Neural crest cell (in vitro differentiated cells): ENCODE measurements at places on chromosomes 2 and 18. TPM values are rescaled to one million over a fixed set of nuclear protein-coding genes. Genes with fewer than 3 reads are reported as not detected.

The CRYGC gene
- not detected in 2 replicates for total RNA-seq

The TEX44 gene
- total RNA-seq, result not detected in 2 replicates

DNA sequence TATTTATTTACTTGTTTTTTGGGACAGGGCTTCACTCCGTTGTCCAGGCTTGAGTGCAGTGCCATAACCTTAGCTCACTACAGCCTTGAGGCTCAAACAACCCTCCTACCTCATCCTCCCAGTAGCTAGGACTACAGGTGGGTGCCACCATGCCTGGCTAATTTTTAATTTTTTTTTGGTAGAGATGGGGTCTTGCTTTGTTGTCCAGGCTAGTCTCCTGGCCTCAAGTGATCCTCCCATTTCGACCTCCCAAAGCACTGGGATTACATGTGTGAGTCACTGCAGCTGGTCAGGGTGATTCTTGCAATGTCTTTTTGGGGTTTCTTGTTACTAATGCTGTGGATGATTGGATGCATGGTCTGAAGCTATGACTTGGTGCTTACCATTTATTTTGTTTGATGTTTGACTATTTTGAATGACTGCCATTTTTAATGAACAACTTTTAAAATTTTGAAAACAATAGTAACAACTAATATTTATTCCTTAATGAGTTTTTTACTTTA is 6.5 kb downstream of the CERS6 start:
- DNase-seq, result no peak

DNA sequence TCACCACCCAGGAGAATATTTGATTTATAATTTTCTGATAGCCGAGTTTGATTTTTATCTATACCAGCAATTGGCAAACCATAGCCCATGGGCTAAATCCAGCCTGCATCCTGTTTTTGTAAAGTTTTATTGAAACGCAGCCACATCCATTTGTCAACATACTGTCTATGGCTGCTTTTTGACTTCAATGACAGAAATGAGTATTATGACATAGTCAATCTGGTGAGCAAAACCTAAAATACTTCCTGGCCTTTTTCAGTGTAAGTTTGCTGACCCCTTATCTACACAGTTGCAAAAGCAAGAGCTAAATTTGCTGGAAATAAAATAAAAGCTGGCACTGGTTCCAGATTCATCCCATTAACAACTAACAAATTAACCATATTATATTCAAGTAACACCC is 79.8 kb upstream of the SLC25A52 start:
- DNase-seq, result no peak

DNA sequence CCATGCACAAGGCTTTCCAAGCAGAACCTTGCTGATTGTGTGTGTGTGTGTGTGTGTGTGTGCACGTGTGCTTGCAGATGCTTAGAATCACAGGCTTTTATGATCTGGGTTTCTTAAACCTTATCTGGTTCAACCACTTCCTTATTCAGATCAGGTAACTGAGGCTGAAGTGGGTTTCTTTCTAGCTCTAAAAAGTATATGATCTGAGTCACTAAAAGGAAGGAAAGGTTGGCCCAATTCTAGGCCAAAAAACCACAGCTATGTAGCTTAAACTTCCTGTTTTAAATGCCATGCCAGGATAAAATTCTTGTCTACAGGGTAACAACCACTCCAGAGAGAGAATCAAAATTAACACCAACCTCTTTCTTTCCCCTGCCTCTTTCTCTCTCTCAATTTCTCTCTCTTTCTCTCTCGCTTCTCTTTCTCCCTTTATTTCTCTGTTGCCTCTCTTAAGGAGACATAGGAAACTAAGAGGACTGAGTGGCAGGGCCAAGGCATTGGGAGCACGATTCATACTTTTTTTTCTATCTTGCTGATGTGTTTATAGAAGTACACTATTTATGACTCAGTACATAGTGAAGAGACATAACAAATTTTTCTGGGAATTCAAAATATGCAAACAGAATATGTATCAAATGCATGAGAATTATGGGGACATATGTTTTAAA is 140.3 kb downstream of the TRIB2 start:
- no peak for DNase-seq

- no peak for DNase-seq
These were observed 86.6 kb downstream of the ANTXR1 start for GRCh38 chr2:69099541-69099940.
